ENCODE measurements at places on chromosomes 4 and X.
A peak's percentile ranks its signal among the peaks of the same experiment; 100 is the strongest.

DNA sequence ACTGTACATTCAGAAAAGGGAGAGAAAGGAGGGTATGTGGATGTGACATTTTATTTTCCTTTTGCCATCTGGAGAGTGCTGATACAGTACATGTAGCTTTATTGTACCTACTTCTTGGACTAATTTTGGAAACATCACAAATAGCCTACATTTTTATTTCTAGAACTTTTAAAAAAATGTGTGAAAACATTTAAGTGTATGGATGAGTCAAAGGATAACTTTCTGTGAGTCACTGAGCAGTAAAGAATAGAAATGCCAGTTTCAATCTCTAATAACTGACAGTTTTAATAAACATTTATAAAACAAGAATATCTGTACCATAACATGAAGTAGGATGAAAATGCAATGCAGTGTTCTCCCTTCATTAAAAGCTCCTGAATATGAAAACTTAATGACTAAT, 374.4 kb upstream of the NWD2 start:
- H3K27me3 ChIP-seq: no peaks in the 10 kb centered on the region
- H3K4me3 ChIP-seq: no peak overlapping the region
- no peak for DNase-seq

DNA sequence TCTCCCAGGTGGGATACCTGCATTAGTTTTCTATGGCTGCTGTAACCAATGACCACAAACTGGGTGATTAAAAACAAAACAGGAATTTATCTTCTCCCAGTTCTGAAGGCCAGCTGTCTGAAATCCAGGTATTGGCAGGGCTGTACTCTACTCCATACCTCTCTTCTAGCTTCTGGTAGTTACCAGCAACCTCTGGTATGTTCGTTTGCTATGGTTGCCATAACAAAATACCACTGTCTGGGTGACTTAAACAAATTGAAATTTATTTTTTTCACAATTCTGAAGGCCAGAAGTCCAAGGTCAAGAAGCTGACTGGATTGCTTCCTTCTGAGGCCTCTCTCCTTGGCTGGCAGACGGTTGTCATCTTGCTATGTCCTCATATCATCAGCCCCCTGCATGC, 642.1 kb upstream of the TENM3 start:
- H3K27ac ChIP-seq: no peak overlapping the region
- H3K27me3 ChIP-seq: no peaks in the 10 kb centered on the region
- H3K4me1 ChIP-seq: no peaks in the 10 kb centered on the region
- H3K4me3 ChIP-seq: no peak overlapping the region

GRCh38 chrX:10620121-10620699, at the start of gene MID1:
MID1 (minus strand) TSS chrX:10620585; CDS start chrX:10567547, 53,038 bp downstream.
- peak within 1 kb of the TSS; percentile 62 for H3K4me3 ChIP-seq
- peak; percentile 78 for DNase-seq
- no peaks in the 10 kb centered on the region for H3K36me3 ChIP-seq
- peak within 1 kb of the TSS; percentile 77 for H3K27ac ChIP-seq
- H3K4me1 ChIP-seq: peaks cover 16% of the 10 kb centered on the region
- no peaks in the 10 kb centered on the region for H3K27me3 ChIP-seq

DNA sequence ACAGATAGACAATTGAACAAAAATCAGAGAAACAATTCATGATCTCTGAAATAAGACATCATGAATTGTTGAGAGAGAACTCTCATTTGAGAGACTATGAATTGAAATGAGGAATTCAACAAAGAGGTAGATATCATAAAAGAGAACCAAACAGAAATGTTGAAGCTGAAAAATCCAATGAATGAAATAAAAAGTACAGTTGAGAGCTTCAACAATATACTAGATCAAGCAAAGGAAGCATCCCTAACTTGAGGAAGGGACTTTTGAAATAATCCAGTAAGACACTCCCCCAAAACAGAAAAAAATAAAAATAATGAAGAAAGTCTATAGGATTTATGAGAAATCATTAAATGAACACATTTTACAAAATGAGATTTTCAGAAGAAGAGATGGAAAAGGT, 310.0 kb upstream of the PCDH10 start:
- H3K4me1 ChIP-seq: no peaks in the 10 kb centered on the region
- no peak overlapping the region for H3K4me3 ChIP-seq
- no peaks in the 10 kb centered on the region for H3K27me3 ChIP-seq
- no peaks in the 10 kb centered on the region for H3K36me3 ChIP-seq
- no peak for DNase-seq

GRCh38 chrX:1442016-1442665, 10.6 kb downstream of the ASMTL start:
- no peak overlapping the region for H3K27ac ChIP-seq
- H3K4me1 ChIP-seq: no peaks in the 10 kb centered on the region
- DNase-seq: no peak
- H3K36me3 ChIP-seq: no peaks in the 10 kb centered on the region
- no peak overlapping the region for H3K4me3 ChIP-seq

DNA sequence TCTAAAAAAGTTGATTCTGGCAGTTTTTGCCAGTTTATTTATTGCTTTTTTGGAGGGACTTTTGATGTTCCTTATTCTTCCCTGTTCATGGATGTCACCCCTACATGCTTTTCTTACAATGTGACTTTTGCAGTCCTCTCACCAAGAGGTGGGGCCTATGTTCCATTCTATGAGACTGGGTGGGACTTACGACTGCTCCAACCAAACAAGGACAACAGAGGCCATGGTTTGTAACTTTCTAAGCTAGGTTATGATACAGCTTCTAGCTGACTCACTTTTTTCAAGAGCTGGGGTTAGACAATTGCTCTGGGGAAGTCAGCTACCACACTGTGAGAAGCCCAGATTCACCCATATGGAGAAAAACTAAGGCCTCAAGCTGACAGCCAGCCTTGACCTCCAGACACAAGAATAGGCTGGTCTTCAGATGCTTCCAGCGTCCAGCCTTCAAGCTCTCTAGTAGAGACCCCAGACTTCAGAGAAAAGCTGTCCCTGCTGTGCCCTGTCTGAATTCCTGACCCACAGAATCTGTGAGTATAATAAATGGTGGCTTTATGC, 39.5 kb downstream of the ENOPH1 start:
- DNase-seq: peak; percentile 19
- H3K4me3 ChIP-seq: no peak overlapping the region
- H3K4me1 ChIP-seq: no peaks in the 10 kb centered on the region
- no peaks in the 10 kb centered on the region for H3K27me3 ChIP-seq

Data from hepatocyte (in vitro differentiated cells).